Nucleus accumbens (tissue), 56 donors: ENCODE measurements at places on chromosomes 7 and 10.

DNA sequence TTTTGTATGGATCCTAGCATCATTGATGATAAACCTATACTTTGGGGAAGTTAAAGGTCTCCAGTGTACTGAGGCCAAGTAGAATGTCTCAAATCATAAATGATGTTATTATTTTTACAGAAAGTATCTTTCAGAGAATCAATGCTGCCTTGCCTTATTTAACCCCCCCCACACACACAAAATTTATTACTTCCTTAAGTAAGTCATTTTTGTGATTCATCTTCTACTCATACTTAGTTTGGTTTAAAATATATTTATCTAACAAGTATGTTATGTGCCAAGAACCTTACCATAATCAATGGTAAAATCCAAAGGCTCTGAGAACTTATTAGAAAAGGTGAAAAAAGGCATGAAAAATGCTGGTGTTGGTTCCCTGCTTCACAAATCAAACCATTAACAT lies 18.8 kb upstream of the CLDN12 start:
- DNase-seq = no peak

- no peak for DNase-seq
Observed at GRCh38 chr7:81487516-81487915, 282.3 kb downstream of the HGF start.

DNA sequence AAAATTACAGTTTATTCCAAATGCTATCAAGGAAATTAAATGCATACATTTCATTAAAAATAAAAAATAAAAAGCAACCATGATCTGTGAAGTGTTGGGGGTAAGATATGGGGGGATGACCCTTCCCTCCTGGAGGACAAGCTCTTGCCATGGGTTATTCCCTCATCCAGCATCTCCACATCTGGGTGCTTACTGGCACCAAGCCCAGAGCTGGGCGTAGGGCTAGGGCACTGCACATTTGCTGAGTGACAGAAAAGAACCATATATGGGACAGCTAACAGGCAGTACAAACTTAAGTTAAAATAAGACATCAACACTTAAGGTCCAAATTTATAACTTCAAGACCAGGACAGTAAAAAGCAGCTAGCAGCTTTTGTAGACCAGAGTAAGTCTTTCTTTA lies 10.2 kb downstream of the CCDC6 start:
- DNase-seq = no peak

GRCh38 chr7:12721286-12721830 lies 33.9 kb downstream of the ARL4A start:
- DNase-seq = no peak

DNA sequence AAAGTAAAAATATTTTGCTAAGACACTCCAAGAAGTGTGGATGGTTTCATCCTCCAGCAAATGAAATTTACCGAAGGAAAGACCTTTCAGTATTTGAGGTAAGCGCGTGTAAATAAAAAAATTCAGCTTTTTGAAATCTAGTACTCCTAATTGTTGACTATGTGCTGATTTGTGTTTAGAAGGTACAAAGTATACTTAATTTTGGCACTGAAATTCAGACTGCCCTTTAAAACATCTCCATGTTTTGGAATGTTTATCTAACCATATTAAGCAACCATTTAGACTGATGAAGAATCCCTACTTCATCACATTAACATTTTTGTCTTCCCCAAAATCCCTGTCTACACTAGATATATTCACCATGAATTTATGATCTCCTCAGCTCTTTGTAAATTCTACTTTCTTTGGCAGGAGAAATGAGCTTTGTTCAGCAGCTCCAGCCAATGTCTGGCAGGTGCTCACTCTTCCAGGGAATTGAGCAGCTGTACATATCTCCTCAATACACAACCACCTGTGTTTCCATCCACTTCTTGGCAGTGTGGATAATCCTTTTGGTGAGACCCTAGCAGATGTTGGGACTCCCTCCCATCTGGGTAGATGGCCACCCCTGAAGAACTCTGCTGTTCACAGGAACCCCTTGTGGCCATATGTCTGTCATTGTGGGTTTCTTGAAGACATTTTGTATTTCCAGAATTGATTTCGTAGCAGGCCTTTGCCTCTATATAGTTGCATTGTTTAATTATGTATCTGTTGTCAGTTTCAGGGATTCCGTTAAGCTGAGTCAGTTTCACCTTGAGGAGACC lies 129.4 kb upstream of the SAMD8 start:
- no peak for DNase-seq

DNA sequence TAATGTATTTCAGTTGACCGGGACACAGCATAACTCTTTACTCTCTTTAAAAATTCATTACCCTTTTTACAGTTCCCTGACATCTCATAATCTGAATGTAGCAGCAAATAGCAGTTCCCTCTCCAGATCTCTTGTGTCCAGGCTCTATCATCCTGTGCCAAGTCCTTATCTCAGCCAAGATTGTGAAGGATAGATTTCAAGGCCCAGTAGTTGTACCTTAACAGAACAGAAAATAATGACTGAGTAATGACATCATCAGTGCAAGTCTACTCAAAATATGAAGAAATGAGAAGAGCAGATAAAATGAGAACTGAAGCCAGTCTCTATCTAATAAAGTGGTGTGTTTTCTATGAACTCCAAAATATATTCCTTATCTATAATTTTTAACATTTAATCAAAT lies 92.6 kb downstream of the TFEC start:
- DNase-seq = no peak

- DNase-seq = no peak
Observed at GRCh38 chr10:7438196-7438986, 27.6 kb upstream of the SFMBT2 start.

DNA sequence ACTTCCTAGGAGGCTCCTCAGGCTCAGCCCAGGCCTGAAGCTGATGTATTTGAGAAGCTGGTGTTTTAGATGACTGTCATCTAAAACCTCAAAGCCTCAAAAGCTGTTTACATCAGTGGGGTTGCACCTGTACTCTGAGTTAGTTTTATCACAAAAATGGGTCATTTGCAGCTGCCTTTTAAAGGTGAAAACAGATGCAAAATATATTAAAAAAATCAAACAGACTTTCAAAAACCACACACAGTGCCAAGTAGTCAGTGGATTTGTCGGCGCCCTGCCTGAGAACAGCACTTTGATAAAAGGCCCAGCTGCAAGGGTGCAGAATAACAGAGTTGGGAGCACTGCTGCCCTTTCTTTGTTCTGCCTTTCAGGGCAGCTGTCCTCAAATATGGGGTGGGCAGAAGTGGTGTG lies 103.0 kb downstream of the VOPP1 start:
- DNase-seq = no peak
